AG20443 (cell line): ENCODE measurements at places on chromosomes 7 and 10.

DNA sequence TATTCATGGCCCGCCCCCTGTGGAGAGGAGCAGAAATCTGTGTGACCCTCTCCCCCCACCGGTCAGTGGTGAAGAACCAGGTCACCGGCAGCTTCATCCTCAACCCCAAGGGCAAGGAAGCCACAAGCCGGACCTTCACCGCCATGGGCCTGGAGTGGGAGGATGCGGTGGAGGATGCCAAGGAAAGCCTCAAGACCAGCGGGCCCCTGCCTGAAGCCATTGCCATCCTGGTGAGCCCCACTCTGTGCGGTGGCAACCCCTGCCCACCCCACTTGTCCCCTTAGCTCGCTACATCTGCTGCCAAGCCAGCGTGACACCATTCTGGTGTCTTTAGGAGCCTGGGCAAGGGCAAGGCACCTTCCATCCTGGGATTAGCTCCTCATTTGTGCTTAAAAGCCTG is 35.4 kb downstream of the TBATA start:
- no peak for DNase-seq

DNA sequence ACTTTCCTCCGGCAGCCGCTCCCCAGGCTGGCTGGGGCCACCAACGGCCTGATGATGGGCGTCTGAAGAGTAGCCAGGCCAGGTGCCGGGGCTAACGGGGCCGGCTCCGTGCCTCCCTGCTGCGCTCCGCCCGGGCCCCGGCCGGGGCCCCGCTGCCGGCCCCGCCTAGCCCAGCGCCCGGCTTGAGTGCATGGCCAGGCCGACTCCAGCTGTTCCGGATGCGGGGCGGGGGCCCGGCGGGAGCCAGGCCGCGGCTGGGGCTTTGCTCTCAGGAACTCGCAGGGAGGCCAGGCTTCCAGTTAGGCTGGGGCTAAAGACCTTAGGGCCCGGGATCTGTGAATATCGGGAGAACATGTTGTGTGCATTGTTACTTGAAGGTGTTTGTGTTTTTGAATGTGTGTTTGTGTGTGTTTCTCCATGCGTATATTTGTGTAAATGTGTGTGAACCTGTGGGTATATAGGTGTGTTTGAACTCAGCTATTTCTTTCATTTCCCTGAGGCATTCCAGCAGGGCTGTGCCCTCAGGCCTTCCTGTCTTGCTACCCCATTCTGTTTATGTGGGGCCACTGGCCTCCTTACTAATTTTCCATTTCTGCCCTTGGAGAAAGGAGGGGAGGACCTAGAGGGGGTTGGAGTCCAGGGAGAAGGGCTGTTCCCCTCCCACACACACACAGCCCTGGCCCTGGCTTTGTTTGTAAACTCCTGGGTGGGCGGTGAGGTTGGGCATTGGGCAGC is 1.1 kb upstream of the LBX1 start:
- peak; percentile 69 for DNase-seq

- no peak for DNase-seq
Observed at GRCh38 chr10:117761695-117762094, 219.1 kb downstream of the EMX2 start.

- DNase-seq: peak; percentile 85
Observed at GRCh38 chr10:34710391-34710751, 104.7 kb downstream of the PARD3 start.

DNA sequence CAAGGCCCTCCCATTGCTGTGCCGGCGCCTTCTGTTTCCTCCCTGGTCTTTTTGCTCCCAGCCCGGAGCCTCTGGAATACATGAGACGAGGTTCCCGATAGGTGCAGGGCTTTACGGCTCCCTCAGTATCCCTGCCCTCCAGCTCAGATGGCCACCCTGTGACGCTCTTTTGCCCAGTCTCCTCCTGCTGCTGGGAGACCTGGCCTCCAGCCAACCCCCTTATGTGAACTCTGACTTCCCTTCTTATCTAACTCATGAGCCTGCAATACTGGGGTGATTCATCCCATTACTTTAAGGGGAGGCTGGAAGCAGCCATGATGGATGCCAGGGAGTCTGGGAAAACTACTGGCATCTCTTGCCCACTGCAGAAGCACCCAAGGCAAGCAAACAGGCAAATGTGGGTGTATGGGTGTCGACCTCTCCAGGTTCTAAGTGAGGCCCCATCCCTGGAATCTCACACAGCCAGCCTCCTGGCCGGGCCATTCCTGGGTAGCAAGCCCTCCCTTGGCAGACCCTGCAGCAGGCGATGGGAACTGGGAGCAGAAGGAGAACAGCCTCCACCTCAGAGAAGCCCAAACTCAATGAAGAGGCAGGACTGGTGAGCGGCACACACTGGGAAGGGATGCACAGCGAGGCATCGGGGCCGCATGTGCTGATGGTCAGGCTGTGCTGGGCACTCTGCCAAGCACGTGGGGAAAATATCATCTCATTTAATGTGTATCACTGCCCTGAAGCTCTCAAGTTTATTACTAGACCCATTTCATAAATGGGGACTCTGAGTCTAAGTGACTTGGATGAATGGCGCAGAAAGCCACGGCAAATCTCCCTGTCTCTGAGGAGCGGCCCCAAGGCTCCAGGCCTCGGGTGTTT is 97.5 kb downstream of the FAM53B start:
- peak; percentile 76 for DNase-seq

DNA sequence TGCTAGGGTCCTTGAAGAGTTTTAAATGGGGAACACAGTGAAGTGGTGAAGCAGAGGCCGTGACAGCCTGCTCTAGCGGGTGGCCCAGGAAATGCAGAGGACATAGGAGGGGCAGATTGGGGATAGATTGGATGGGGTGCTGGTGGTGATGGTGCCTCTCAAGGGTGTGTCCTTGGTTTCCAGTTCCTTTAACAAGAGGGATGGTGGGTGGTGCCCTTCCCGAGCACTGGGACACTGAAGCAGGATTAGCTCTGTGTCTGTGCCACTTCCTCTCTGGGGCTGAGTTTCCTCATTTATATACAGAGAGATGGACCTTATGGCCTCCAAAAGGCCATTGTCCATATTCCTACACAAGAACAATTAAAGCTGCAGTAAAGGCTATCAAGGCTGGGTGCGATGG is 285.5 kb downstream of the TCF7L2 start:
- no peak for DNase-seq

GRCh38 chr10:116741391-116742351 is 695 bp downstream of the HSPA12A start:
- peak; percentile 58 for DNase-seq
